Hippocampal formation (tissue), 2 donors: ENCODE measurements at places on chromosomes 4 and X.

DNA sequence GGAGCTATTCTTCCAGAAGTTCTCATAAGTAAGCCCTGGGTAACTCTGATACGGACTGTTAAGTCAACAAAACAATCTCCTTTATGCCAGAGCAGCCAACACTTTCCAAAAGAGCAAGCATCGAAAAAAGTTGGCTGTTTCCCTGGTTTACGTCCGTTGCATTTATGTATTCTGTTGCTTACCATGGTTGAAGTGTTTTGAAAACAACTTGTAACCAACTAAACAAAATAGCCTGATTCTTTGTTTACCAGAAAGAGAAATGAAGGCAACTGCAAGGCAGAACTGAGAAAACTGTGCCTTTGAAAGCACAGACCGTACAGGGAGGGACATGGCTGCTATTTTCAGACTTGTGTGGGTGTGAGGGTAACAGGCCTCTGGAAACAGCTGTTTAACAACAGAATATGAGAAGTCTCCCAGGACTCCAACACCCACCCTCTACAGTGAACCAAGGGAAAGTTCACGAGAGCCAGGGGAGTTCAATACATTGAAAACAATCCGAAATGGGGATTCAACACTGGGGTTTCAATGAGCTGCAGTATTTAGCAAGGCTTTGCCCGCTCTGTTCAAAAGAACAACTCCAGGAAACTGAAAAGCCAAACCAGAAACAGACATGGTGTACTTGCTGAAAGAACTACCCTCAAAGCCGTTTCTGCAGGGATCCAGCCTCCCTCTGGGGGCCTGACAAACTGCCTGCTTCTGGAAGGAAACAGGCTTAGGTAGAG is 95.8 kb upstream of the EGFL6 start:
- DNase-seq = no peak

DNA sequence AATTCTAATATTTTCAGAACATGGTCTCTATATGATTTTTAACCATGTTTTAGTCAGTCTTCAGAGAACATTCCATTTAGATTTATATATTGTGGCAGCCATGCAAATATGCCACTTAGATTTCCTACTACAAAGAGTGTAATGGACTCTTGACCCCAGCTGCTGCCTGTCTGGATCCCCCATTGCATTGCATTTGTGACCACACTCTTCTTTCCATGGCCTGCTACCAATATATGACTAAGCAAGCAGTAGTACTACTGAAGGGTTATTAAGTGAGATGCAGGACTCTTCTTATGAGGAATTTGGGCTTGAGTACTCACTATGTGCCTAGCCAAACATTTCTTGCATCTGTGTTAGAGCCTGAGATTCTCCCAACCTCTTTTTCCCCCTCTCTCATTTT is 306.8 kb downstream of the PDHA2 start:
- DNase-seq = no peak

GRCh38 chr4:185771711-185772390 is 40.1 kb downstream of the SORBS2 start:
- DNase-seq = no peak

- no peak for DNase-seq
Measured at GRCh38 chr4:179248821-179249220, 1806.6 kb upstream of the AGA start.
